ENCODE measurements at places on chromosomes 5 and 9.

DNA sequence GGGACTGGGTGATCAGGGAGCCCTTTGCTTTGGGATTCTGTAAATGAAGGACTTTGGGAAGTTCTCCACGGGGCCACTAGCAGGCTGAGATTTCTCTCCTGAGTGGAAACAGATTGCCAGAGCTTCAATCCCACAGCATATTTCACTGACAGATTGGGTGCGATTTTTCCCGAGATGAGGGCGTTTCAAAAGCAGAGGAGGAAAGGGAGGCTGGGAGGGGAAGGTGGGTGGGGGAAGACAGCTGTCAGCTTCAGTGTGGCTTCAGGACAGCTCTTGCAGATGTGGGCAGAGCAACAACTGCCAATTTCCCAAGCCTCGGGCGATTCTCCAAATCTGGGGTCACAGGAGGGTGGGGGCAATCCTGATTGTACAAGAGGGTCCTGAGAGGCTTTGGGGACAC, 258.5 kb upstream of the ADRA1B start:
- no peak for DNase-seq

DNA sequence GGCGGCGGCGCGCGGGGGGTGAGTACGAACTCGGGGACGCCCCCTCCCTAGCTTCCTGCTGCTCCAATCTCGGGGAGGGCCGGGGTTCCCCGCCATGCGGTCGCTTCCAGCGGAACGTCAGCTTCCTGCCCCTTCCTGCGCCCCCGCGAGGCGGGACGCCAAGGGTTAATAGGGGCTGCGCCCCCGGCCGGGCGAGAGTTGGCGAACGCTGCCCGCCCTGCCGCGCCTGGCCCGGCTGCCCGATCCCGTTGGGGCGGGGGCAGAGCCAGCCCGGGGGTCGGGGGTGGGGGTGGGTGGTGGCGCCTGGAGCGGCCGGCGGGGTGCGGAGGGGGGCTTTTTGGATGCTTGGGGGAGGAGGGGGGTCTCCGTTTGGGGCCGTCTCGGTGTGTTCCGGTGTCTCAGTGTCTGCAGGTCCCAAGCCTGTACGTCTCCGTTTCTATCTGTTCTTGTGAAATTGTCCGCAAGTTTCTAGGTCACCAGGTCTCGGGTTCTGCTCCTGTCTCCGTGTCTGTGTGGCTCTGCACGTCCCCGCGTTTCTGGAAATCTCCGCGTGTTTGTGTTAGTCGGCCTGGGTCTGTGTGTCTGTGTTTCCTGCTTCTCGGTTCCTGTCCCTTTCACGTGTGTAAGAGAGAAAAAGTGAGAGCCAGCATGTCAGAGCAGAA, 789 bp downstream of the COL27A1 start:
- DNase-seq = no peak

DNA sequence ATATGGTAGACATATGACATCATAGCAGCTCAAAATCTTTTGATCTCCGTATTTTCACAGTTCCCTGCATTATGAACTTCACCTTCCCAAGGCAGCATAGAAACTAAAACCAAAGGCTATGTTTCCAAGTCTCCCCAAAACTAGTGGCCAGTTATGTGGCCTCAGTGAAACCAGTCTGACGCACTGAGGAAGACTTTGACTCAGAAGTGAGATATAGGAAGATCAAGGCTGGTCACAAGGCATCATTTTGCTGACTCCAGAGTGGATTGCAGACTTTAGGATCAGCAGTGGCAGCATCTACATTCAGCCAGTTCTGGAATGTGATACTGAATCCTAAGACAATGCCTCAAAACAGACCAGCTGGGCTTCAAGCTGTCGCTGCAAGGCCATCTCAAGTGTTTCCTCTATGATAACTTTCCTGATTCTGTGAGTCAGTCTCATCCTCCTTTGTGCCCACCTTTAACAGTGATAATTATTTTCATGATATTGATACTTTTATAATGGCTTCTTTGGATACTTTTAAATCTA, 34.4 kb upstream of the ELL2 start:
- DNase-seq = no peak

- DNase-seq = no peak
Observed at GRCh38 chr9:27600256-27600655, 27.0 kb upstream of the C9orf72 start.

DNA sequence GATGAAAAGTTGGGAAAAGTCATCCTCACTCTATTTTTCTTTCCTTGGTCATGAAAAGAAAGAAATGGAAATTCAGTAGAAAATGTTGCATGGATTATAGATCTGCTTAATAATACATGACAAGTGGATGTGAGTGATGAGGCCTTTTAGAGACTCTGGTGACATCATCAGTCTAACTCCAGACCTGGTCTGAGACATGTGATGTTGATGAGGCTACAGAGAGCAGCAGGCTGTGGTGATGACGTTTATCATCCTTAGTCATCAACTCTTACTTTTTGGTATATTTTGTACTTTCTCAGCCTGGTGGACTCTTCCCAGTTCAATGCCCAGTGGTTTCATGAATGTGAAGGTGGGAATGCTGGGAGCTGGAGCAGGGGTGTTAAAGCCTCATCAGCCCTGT, 116.4 kb downstream of the TTLL11 start:
- no peak for DNase-seq

DNA sequence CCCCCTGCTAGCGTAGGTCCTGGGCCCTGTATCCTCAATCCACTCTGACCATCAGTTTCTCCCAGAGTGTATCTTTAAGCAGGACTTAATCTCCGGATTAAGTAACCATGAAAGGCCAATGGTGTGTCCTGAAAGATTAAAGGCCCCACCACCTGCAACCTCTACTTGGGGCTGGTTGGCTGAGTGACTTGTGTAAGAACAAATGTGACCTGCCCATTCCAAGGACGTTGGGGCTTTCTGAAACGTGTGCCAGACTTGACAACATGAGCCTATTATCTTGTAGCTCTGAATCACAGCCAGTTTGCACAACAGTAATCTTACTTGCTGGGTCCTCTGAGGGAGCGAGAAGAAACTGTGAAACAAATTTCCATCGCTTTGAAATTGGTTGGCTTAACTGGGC, 3.1 kb upstream of the PRELID2 start:
- DNase-seq = no peak

DNA sequence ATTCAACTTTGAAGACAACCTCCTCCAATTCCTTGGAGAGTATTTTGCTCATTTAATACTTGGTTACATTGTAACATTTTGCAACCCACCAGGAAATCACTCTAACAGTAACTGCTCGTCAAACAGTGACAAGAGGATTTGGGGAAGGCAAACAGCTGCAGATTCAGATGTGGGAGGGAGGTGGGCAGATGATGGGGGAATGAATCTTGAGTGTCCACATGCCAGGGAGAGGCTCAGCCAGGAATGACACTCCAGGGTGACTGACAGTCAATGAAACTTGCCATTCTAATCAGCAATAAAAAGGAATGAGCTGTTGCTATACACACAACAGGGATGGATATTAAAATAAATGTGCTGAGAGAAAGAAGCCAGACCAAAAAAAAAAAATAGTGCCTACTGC, 97.7 kb upstream of the ANKRD55 start:
- no peak for DNase-seq

GRCh38 chr5:120088836-120089235, 375.3 kb upstream of the PRR16 start:
- DNase-seq = no peak

DNA sequence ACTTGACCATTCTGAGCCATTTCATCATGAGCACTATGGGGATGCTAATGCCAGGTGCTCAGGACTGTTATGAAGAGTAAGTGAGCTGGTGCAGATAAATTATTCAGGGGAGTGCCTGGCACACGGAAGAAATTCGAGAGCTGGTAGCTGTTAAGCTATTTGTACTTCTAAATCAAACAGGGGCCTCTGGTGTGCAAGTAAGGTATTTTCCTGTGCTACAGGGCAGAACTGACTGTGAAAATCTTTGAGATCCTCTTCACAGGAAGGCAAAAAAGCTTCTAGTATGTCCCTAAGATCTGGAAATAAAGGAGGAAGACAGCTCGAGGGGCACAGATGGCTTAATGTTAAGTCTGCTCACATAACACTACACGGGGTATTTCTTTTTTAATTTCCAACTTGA, 106.3 kb upstream of the SPOCK1 start:
- no peak for DNase-seq

GRCh38 chr5:160543395-160543794, 121.7 kb downstream of the PTTG1 start:
- no peak for DNase-seq

DNA sequence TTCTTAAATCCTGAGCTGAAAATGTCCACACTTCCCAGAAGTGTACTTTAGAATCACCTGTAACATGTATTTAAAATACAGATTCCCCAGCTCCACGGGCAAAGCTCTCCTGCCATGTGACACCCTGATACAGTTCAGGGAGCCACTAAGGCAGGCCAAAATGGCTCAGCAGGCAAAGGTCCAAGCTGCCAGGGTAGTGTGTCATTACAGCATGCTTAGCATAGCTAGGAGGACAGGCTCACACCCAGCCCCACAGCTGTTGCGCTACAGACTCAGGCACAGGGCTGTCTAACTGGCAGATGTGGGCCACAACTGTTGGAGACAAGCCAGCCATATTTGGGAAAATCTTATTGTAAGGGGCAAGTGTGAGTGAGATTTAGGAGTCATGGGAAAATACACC, 73.0 kb downstream of the C9orf85 start:
- DNase-seq = no peak

GRCh38 chr9:31520301-31521085, 864.0 kb upstream of the ACO1 start:
- DNase-seq = no peak

GRCh38 chr5:149320791-149321330, 24.4 kb upstream of the GRPEL2 start:
- no peak for DNase-seq

DNA sequence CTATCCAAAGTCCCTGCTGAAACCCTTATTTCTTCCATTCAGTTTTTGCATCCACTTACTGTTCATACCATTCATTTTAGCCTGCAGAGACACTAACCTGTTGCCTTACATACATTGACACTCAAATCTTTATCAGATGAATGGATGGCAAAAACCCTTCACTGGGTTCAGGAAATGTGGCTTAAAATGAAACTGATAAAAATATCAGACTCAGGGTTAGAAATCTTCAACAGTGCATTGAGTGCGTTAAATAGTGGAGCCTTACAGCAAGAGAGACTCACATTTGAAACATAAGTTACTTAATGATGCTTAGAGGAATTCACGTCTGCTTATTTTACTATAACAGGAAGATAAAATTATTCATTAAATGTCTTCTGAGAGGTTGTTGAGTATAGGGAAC, 28.0 kb upstream of the BNC2 start:
- no peak for DNase-seq

DNA sequence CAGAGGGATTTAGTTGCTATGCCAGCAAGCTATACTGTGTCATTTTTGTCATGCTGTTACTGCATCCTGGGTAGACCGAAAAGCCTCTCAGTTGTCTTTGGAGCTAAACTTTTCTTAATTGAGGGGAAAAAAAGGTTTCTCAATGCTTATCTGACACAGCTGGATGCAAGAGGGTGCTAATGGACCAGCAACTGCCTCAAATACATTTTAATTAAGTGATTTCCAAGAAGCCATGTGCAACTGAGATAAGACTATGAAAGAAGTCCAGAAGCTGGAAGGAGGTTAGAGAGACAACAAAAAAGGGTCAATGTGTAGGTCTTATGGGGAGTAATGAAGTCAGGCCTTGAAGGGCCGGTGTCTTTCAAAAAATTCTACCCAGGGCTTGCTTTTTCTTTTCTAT, 465.7 kb upstream of the DMAC1 start:
- DNase-seq = no peak

DNA sequence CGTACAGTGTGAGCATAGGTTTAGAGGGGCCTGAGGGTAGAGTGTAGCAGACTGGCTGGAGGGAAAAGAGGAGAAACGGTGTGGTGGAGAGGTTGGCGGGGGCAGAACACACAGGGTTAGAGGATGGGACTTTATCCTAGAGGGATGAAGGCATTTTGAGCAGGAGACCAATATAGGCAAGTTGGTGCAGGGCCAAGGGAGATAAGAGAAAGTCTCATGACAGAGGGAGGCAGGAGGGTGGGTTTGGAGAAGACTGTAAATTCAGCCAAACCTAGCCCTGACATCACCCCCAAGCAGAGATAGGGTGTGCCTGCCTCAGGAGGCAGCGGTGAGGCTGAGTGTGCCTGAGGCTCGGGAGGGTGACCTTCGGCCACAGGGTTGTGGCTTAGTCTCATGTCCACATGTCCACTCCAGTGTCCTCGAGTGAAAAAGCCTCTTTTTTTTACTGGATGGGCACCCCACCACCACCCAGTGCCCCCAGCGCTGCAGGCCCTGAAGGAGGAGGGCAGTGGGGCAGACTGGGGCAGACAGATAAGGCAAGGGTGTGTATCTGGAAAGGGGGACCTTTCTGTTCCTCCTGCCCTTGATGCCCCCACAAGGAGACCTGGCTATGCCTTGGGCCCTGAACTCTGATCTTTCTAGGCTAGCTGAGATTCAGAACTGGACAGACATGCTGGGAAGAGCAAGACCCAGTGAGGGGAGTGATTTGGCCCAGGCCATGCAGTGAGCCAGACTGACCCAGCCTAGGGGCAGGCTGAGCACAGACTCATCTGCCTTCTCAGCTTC, 108.7 kb downstream of the RGS3 start:
- no peak for DNase-seq

DNA sequence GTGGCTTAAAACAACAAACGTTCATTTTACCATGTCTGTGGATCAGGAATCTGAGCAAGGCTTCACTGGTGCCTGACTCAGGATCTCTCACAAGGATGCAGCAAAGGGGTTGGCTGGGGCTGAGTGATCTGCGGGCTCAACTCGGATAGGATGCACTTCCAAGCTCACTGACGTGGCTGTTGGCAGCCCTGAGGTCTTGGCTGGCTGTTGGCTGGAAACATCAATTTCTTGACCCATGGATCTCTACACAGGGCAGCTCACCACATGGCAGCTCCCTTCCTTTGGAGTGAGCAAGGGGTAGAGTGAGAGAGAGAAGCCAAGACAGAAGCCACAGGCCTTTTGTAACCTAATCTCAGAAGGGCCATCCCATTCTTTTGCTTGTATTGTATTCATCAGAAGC, 202.1 kb downstream of the NXNL2 start:
- no peak for DNase-seq

DNA sequence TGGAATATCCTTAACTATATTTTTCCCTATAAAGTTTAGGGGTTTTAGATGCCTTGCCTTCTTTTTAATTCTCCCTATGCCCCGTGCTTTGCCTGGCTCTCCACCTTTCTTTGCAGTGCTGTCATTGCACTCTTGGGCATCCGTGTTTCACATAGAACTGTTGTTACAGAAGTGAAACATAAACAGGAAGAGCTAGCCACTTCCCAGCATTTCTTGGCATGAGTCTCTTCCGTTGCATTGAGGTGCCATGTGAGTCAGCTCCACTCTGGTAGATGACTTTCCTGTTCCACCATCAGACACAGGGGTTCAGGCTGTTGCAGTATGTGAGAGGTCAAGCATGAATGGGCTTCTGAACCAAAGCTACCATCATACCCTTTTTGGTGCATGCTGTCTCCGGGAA, 73.4 kb downstream of the ANGPTL2 start:
- no peak for DNase-seq

- DNase-seq = no peak
Observed at GRCh38 chr5:169602535-169602934, 19.0 kb downstream of the SPDL1 start.

Data from stimulated activated CD8-positive, alpha-beta memory T cell treated with anti-CD3 and anti-CD28 coated beads, Interleukin-4, amount 100 ng/mL, for 24 hours (primary cell).